ENCODE measurements at places on chromosomes 7 and 10.

DNA sequence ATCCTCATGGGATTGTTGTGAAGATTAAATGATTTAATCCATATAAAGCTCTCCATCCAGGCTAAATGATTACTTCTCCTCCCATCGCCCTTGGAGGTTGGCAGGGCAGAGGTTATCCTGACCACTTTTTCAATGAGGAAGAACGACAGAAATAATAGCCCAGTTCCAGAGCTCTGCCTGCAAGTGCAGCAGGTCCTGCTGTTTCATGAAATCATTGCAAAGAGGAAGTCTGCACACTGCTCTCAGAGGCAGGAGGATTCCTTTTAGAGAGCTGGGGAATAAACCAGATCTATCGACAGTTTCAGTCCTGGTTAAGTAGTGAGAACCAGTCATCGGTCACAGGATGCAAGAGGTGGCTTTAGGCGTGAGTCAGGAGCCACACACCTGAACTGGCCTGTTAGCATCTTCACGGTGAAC, 25.0 kb upstream of the CDH23 start:
- no peak for DNase-seq

- DNase-seq: no peak
Observed at GRCh38 chr7:80729591-80730320, 91.3 kb downstream of the CD36 start.

DNA sequence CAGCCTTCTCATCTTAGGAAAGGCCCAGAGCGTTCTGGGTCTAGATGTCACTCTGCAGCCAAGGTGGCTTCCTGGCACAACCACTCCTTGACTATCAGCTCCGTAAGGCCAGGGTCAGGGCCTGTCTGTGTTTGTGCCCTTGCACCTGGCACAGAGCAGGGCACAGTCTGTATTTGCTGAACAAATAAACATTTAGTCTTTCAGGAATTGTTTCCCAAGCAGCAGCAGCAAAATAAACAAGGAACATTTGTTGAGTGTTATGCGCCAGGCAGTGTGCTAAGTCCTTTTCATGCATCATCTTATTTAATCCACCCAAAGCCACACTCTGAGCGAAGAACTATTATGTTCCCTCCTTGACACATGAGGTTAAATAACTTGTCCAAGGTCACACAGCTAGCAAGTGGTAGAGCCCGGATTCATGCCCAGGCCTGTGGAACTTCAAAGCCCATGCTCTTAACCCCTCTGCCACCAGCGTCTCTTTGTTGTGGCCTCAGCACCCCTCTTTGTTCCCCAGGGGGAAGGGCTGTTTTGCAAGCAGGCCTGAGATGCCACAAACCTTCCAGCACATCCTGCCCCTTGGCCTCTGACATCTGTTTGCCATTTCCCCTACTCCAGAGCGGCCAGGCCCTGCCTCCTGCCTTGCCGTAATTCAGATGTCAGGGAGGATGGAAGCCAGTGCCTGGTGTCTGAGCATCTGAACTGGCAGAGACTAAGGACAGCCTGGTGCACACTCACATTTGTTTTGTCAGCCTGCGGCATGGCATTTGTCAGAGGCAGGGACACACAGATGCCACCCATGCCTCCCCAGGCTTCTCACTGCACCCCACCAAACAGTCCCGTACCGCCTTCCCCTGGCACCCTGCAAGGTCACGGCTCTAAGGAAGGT, 325.8 kb upstream of the ZMIZ1 start:
- DNase-seq: no peak

GRCh38 chr7:452791-453455, 66.7 kb downstream of the PDGFA start:
- no peak for DNase-seq

- DNase-seq: no peak
Observed at GRCh38 chr7:114889646-114890285, 32.1 kb upstream of the MDFIC start.

DNA sequence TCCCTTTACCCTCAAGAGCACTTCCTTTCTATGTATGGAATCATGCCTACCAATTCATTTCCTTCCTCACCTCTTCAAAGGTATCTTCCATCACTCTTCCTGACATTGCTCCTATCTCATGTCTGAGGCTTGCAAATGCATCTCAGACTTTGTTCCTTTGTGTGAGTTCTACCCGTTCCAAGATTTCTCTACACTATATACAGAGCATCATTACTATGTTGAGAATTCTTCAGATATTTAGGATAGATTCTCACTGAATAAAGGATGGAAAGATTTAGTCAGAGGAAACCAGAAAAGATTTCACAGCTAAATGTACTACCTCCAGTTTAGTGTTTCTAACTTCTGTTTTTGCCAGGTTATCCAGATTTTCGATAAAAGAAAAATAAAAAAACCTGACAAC, 462.7 kb downstream of the PHTF2 start:
- DNase-seq: no peak

- no peak for DNase-seq
Observed at GRCh38 chr7:107037717-107038603, 6.5 kb upstream of the PRKAR2B start.

- DNase-seq: no peak
Observed at GRCh38 chr10:8050556-8051108, 3.9 kb upstream of the GATA3 start.

DNA sequence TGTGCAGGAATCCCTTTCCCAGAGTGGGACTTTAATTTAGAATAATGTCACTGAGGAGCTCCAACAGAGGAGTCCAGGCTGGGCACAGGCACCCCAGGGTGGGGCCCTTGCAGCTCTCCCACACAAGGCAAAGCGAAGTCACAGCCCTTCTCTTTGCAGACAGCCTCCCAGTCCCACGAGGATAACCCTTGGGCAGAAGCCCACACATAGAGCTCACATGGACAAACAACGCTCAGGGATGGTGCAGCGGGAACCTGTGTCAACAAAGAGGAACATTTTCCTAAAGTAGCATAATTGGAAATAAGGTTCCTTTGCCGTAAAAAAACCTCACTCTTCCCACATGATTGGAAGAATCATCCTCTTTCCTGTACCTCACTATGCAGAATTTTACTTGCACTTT, 29.3 kb upstream of the GGCT start:
- DNase-seq: no peak

DNA sequence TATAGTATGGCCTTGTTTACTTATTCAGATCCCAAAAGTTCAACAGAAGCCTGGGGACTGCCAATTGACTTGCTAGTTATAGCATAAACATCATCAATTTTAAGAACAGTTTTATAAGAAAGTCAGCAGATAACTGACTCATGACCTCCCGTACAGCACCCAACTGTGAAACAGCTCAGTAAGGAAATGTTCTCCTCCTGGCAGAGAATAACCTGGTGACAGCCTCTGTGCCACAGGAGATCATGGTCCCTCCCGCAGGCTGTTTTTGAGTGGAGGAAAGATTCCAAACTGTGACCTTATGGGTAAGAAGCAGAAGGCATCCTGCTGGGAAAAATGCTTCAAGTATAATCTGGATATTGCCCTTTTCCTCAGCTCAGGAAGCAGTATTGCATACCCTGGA, 182.5 kb downstream of the SEMA3D start:
- DNase-seq: no peak

DNA sequence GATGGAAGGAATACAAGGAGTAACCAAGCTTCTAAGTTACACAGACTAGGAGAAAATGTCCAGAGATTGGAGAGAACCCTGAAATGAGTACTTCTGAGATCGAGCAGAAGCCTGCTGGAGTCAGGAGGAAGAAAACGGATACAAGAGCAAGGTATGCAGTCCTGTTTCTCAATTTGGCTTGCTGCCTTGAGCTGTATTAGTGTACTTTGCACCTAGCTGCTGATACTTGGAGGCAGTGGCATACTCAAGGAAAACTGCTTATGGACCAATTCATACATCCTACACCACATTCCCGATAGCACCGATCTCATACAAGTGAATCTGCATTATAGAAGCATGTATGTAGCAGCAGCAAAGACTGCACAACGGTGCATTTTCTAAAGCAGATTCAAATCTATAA, 14.4 kb downstream of the PIP4K2A start:
- DNase-seq: no peak

DNA sequence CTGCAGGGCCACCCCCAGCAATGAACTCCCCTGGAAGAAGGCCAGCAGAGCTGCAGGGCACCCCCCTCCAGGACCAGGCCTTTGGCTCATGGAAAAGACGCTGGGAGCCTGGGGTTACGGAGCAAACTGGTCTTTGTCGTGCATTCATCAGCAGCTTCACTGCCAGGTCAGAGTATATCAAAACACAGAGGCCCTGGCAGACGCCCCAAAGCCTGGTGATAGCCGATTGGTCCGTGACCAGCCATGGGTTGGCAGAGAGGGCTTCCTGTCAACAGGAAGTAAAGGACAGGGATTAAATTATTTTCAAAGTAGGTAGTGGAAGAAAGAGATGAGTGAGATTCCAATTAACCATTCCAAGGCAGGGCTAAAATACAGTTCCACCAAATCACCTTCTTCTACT, 9.0 kb downstream of the PRKAG2 start:
- no peak for DNase-seq

GRCh38 chr10:70575874-70576802, 26.4 kb downstream of the PRF1 start:
- no peak for DNase-seq

DNA sequence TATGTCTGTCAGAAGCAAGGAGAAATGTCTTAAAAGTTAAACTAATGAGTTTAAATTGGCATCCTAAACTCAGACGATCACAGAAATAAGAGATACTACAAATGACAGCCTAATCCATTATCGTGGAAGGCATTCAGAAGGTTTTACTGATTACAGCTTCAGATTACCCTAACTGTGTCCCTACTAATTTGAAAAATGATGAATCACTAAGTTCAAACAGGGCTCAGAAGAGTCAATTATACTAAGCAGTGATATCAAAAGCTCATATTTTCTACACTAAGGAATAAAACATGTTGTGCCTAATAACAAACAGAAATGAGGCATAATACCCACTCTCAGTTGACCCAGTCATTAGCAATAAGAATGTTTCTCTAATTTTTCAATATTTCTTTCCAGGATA, 152.0 kb upstream of the NRBF2 start:
- no peak for DNase-seq

DNA sequence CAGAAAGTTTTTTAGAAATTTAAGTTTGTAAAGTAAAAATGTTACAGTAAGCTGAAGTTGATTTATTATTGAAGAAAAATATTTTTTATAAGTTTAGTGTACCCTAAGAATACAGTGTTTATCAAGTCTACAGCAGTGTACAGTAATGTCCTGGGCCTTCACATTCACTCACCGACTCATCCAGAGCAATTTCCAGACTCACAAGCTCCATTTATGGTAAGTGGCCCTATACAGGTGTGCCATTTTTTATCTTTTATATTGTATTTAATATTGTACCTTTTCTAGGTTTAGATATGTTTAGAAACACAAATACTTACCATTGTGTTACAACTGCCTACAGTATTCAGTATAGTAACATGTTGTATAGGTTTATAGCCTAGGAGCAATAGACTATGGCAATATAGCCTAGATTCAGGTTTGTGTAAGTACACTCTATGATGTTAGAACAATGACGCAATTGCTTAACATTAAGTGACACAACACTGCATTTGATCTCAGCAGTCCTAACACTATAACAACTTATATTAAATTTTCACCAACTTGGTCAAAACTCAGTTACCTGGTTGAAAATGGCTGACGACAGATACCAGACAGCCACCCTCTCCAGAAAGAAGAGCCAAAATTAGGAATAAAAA, 45.7 kb downstream of the HIBADH start:
- DNase-seq: no peak

DNA sequence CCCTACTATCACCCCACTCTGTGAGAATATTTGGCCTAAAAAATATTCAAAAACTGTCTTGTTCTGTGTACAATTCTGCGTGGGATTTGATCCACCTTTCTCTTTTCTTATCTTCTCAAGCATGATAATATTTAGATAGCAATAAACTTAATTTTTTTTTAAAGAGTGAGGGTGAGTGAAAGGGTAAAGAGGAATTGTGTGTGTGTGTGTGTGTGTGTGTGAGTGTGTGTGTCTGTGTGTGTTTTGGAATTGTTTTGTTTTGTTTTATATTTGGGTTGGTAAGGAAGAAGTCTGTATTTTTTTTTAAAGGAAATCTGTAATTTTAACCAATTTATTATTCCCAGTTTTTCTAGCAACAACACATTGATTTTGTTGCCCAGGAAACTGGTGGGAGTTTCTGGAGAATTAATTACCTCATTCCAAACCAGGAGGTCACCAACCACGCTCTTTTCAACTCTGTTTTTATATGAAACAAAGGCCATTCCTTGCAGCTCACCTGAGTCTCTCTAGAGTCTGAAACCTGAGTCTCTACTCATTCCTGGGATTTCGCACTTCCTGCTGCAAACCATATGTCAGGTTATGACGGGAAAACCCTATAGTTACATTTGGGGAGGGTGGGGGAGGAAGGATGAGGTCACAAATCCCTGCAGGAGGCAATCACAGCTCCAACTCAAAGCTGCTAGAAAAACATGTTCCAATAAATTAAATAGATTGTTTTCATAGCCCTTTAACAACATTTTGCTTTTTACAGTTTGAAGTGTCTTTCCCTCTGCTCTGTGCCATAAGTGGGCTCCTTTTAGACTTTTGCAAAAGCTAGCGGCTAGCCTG, 38.1 kb upstream of the XPNPEP1 start:
- DNase-seq: no peak

GRCh38 chr7:106561666-106562411, 99.1 kb downstream of the CCDC71L start:
- DNase-seq: no peak

DNA sequence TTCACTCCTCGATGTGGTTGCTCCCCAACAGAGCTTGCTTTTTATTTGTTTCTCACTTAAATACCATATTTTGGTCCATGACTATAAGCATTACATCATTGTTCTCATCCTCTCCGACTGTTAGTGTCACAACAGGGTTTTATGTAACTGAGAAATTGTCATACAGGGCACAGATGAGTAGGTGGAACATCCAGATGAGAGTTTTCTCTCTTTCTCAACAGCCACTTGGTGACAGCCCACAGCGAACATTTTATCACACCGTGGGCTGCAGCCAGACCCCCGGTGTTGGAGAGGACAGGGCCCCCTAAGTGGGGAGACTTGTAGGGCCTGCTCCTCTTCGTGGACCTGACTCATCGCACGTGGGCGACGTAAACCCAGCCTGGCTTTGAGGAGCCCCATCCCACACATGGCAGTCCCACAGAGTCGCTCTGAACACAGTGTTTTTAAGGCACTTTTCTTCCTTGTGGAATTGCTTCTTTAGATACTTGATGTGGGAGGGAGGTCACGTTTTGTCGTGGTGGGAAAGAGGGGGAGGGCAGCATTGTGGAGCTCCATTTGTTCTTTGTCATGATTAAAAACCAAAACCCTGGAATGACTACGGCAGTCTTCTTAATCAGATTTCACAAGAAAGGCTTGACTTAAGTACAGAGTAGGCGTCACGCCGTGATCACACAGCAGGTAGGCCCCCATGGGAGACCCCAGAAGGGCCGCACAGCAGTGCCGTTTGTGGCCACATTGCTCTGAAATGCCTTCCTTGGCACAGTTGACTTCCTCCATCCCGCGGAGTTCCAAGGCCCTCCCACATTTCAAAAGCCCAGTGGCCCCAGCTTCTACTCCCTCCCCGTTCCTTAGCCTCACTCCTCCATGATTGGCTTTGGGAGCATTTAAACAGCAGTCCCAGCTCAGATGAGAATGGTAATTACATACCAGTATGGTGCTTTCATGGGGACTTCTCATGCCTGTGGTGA, 220.6 kb downstream of the CCDC3 start:
- no peak for DNase-seq
